Activated CD4-positive, alpha-beta T cell treated with anti-CD3 and anti-CD28 coated beads for 1 hour (primary cell): ENCODE measurements at places on chromosomes 11 and 22.

DNA sequence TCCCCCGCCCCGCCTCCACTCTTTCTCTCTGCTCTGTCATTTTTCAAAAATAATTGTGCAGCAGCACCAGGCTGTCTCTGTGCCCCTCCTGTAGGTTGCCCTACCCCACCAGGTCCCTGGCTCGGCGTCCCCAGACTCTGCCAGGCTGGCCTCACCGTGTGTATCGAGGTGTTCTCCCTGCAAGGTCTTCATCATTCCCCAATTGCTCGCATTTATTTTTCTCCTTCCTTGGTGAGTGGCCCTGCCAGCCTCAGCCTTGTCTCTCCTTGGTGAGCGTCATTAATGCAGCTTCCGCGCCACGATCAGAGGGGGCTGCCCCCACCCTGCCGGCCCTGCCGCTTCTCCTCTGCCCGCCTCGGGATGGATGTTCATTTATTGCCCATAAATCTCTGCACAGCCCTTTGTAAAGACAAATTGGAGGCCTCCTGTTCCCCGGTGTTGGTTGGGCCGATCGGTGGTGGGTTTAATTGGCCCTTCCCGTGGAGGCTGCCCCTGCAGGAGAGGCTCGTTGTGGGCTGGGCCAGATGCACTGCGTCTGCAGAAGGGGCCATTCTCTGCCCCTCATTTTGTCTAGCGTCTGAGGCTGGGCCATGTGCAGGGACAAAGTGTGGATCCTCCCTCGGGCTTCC is 33.2 kb downstream of the RTN4R start:
- DNase-seq: no peak

DNA sequence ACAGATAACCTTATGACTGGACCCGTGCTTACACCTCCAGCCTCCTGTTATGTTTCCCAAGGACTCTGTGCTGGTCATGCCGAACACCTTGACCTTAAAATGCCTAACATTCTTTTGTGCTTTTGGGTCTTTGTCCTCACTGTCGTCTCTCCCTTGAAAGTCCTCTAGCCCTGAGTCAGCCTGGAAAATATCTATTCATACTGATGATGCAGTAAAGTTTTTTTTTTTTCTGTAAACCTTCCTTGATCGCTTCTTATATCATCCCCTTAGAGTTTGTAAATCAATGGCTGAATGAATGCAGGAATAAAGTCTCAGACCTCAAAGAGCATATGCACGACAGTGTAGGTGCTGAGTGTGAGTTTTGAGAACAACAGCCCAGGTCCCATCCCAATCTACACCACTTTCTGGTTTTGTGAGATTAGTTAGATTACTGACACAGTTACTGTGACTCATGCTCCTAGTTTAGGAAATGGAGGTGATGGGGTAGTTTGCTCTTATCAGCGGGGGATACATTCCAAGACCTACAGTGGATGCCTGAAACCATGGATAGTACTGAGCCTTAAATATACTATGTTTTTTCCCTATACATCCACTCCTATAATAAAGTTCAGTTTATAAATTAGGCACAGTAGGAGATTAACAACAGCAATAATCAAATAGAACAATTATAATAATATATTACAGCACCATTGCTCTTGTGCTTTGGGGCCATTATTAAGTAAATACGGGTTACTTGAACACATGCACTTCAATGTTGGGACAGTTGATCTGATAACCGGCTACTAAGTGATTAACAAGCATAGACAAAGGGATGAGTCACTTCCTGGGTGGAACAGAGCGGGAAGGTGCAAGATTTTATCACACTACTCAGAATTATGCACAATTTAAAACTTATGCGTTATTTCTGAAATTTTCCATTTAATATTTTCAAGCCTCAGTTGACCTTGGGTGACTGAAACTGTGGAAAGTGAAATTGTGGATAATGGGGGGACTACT is 8.6 kb downstream of the TCN1 start:
- DNase-seq: no peak

GRCh38 chr11:2131371-2132236 is 7.6 kb downstream of the IGF2 start:
- no peak for DNase-seq

GRCh38 chr11:79264284-79264683 is 176.5 kb downstream of the TENM4 start:
- no peak for DNase-seq

DNA sequence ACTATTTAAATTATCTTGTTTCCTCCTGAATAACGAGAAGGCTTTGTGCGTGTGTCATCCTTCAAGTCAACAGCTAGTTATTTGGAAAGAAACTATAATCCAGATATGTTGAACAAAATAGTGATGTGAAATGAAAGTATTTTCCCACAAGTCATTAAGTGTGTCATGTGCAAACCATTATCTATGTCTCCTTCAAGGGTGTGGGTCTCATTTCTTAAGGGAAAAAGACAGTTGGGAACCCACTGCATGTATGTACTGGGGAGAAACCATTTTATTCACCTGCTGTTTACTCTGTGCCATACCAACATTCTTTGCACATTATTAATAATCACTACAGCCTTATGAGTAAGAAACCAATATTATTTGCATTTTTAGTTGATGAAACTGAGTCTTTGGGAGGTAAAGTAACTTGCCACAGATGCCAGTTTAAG is 145.3 kb upstream of the CTSC start:
- DNase-seq: no peak

- DNase-seq: no peak
Observed at GRCh38 chr11:83078269-83078668, 6.6 kb upstream of the RAB30 start.

- no peak for DNase-seq
Observed at GRCh38 chr22:44752285-44753188, at the start of gene ARHGAP8. Gene ARHGAP8, plus strand, starts transcription at chr22:44752575. Its CDS starts 33,953 bp downstream, at chr22:44786528.

GRCh38 chr22:25566898-25567235 is 2.4 kb downstream of the GRK3 start:
- DNase-seq: no peak

GRCh38 chr11:86052693-86053641 is 15.9 kb downstream of the PICALM start:
- DNase-seq: no peak

- DNase-seq: no peak
Observed at GRCh38 chr11:47314992-47315391, 37.5 kb downstream of the MYBPC3 start.

GRCh38 chr22:39970742-39971141 is 10.5 kb downstream of the TMA7B start:
- DNase-seq: no peak

GRCh38 chr22:32473388-32473952 is 1.1 kb upstream of the FBXO7 start:
- no peak for DNase-seq

DNA sequence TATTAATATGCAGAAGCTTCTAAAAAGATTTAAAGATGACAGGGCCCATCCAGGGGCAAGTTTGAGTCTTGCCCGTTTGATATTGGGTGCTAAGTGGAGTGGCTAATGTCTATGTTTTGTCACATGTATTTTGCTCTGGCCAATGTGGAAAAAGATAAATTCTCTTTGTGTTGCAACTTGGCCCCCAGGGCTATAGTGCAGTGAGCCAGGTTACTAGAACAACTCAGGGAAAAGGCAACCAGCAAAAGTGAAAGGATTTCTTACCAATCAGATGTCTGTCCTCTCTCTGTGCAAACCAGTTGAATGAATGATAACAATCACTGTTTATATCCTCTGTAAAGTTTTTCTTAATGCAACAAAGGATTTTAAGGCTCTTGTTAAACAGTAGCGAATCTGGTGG is 4.6 kb upstream of the CLNS1A start:
- DNase-seq: no peak

DNA sequence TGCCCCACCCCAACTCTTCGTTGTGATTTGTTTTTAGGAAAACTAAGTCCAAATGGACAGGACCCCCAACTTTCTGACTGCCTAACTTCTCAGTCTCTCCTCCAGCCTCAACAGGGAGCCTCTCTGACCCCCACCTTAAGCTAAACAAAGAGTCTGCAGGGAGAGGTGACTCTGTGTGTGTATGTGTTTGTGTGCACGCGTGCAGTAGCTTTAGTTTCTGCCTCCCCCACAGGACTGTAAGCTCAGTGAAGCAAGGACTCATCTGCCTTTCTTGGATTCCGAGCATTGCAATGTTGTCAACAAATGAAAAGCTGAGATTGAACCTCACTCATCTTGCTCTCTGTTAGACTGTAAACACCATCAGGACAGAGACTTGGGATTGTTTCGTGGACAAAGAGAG is 7.9 kb downstream of the SNAP29 start:
- DNase-seq: no peak

- DNase-seq: no peak
Observed at GRCh38 chr11:126121296-126121695, 58.6 kb upstream of the CDON start.

DNA sequence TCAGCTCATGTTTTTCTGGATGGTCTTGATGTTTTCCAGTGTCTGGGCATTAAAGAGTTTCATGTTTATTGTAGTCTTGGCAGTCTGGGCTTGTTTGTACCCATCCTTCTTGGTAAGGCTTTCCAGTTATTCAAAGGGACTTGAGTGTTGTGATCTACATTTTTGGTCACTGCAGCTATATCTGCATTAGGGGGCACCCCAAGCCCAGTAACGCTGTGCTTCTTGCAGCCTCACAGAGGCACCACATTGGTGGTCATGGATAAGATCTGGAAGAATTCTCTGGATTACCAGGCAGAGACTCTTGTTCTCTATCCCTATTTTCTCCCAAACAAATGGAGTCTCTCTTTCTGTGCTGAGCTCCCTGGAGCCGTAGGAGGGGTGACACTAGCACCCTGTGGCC is 451.5 kb upstream of the FAT3 start:
- no peak for DNase-seq
